Astrocyte (in vitro differentiated cells and primary cell): ENCODE measurements at places on chromosomes 11 and 22. TPM values are rescaled to one million over a fixed set of nuclear protein-coding genes. Genes with fewer than 3 reads are reported as not detected.
A peak's percentile ranks its signal among the peaks of the same experiment; 100 is the strongest.

Gene CRYBB2
- not detected in 2 replicates for total RNA-seq

DNA sequence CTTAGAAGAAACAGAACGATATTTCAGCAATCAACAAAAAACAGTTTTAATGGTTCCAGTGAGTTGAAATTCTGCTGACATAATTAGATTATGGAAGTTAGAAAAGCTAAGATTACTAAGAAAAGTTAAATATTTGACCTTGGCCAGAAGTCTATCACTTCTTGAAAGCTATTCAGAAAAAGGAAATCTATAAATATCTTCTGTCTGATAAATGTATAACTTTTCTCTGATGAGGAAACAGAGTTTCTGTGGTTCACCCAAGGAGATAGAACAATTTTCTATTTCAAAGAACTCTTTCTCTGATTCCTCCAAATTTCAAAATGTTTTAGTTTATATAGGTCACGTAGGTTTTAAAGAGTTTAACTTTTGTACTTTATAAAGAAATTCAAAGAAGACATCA is 438.4 kb upstream of the CHORDC1 start:
- no peak for DNase-seq
- H3K4me1 ChIP-seq: no peaks in the 10 kb centered on the region
- H3K27ac ChIP-seq: no peak overlapping the region

Gene P2RX6
- 0.22 and 0.45 TPM in 2 replicates for total RNA-seq

GRCh38 chr11:87059596-87060390 is 22.1 kb downstream of the TMEM135 start:
- DNase-seq: peak; percentile 4
- no peaks in the 10 kb centered on the region for H3K27me3 ChIP-seq
- no peaks in the 10 kb centered on the region for H3K36me3 ChIP-seq
- H3K4me3 ChIP-seq: no peak overlapping the region
- H3K27ac ChIP-seq: no peak overlapping the region
- no peaks in the 10 kb centered on the region for H3K4me1 ChIP-seq
